CD4-positive, alpha-beta T cell treated with Interleukin-1 beta for 1 hour (primary cell): ENCODE measurements at places on chromosomes 6 and 20.

GRCh38 chr6:168109171-168109570 lies 30.2 kb upstream of the FRMD1 start:
- no peak for DNase-seq

DNA sequence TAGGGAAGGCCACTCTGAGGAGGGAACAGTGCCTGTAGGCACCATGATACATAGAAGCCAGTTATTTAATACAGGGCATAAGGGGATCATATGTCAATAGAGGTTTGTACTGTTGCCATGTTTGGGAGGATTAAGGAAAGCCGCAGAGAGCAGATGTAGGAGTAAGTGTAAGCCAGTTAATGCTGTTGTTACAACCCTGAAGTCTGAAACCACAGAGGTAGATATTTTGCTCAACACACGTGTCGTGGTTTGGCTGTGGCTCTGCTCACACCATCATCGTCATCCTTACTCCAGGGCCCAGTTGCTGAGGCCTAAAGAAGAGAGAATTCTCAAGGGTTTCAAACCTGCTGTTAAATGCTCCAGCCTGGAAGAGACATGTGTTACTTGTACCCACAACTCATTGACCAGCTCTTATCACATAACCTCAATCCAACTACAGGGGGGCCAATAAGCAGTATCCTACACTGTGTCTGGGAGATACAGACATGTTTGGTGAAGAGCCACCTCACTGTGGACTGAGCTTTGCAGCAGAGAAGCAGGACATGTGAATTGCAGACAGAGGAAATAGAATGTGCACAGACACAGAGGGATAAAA lies 31.0 kb upstream of the PSMF1 start:
- no peak for DNase-seq

DNA sequence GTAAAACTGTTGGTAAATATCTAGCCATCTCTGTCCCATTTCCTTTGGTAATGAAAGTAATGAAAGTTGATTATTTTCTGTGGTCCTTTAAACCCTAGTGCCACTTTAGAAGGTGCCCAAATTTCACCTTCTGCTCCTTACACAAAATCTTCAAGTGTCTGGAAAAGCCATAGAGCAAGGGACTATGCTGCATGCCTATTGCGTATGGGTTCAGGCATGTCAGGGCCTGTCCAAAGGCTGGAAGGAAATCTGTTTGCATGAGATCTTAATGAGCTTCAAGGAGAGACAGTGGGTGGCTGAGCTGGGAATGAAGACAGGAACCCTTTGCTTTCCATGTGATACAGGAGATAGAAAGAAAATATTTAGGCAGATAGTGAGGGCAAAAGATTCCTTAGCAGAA lies 66.6 kb upstream of the CCN6 start:
- DNase-seq = no peak

DNA sequence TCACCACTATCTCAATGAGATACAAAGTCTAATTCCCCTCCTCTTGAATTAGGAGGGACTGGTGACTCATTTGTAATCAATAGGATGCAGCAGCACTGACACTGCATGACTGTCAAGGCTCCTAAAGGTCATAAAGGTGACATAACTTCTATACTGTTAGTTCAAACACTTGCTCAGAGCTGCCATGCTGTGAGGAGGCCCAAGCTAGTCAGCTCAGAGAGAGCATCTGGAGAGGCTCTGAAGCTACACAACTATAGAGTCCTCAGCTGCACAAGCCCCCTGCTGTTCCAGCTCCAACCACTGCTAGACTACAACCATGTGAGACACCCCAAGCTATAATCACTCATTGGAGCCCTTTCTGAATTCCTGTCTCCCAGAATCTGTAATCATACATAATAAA lies 17.0 kb upstream of the HEY2 start:
- no peak for DNase-seq

DNA sequence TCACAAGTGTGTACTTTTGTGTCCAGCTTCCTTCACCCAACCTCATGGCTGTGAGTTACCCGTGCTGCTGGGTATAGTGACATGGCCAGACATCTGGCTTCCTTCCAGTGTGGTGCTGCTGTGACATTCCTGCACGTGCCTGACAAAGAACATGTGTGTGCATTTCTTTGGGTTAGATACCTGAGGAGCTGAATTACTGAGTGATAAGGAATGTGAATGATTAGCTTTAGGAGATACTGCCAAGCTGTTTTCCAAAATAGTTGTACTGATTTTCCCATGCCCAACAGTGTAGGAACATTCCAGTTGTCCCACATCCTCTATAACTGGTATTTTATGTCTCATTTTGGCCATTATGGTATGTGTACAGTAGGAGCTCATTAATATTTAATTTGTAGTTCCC lies 132.5 kb downstream of the PREX1 start:
- no peak for DNase-seq

DNA sequence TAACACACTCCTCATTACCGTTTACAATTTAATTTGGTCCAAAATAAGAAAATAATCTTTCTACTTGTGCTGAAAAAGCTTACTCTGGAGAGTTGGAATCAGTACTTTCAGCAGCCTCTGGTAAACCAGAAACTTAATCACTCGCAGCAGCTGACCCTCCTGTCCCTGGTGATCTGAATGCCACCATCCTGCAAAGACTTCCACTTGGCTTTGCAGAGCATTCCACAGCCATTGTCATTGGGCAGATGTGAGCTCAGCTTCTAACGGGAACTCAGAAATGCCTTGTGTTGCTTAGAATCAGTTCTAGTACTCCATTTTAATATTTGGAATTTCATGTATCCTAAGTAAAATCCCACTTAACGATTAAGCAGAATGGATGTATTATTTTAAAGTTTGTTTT lies 59.7 kb downstream of the PHACTR1 start:
- no peak for DNase-seq

- no peak for DNase-seq
Observed at GRCh38 chr6:156943816-156944215, 166.6 kb downstream of the ARID1B start.

- DNase-seq = no peak
Observed at GRCh38 chr6:150091476-150091875, 22.6 kb upstream of the ULBP3 start.

DNA sequence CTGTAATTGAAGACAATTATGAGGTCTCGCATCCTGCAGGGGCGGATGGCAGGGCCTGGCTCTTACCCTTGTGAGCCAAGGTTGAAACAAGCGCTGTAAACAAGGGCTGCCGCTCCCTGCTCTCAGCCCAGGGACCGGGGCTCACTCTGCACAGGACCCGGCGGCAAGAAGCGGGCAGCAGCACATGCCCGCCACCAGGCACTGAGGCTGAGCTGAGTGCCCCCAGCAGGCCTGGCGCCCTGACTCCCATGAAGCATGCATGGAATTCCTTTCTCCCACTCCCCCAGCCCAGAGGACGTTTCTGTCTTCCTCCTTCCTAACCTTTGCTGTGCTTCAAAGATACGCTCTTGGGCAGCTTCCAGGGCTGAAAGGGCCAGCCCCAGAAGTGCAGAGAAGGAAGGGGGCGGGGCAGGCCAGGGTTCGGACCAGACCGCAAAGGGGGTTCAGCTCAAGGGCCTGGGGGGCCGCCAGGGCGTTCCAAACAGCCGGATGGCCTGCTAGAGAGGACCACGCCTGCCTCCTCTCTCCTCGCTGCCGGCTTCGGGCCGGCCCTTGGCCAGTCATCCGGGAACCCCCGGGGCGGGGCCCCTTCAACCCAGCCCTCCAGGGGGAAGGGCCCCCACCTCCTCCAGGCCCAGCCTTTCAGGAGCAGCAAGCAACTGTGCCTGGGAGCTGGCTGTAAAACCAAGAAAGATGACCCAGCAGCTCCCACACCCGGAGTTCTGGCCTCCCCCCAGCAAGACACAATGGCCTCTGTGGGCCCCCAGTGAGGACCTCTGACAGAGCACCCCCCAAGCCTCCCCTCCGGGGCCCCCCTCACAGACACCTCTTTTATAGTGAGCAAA lies 109.9 kb downstream of the NOL4L start:
- DNase-seq = no peak

DNA sequence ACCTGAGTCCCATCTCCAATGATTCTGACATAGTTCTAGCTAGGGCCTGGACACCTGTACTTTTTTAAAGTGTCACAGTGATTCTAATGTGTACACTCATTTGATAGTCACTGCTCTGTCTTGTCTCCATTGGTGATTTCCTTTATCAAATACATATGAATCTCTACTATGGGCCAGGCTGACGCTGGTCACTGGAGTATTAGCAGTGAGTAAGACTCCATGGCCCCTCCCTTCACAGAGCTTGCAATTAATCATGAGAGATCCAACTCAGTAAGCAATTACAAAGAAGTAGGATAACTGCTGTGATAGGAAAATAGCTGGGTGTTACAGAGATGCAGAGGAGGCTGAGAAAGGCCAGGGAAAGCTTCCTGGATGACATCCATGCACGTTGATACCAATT lies 19.3 kb upstream of the SASH1 start:
- DNase-seq = no peak

DNA sequence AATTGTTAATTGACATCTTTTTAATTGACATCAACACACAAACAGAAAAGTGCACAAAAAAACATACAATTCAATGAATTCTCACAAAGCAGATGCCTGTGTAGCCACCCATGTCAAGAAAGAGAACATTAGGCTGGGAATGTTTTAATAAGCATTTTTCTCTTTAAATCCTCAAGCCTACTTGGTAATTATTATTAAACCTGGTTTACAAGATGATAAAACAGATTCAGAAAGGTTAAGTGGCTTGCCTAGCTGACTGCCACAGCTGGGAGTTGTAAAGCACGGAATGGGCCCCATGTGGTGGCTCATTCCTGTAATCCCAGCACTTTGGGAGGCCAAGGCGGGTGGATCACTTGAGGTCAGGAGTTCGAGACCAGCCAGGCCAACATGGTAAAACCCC lies 90.0 kb upstream of the AKAP12 start:
- DNase-seq = no peak

DNA sequence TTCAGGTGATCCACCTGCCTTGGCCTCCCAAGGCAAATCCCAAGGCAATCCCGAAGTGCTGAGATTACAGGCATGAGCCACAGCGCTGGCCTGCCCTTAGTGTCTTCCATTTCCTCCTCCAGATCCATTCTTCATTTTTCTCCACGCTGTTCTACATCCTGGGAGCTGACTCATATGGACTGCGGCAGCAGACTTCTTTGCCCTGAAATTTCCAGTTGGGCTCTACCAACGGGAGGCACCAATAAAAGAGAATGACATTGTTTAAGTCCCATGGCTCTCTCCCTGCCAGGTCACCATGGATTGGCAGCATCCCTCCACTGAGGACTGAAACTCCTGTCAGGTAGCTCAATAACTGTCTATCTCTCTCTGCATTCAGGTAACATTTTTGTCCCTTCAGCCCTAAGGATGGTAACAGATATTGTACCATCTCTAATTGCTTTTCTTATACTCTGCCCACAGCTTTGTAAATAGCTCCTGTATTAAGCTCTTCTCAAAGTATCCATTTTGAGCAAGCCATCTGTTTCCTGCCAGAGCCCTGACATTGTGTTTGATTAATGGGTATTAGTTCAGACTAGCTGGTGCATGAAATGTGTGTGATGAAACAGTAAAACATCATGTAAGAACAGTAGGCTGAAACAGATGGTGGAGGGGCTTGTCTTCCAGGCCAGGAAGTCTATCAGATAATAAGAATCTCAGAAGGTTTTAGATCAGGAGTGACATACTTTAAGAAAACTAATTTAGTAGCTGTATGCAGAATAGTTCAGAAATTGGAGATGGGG lies 3.6 kb downstream of the TBCC start:
- no peak for DNase-seq

DNA sequence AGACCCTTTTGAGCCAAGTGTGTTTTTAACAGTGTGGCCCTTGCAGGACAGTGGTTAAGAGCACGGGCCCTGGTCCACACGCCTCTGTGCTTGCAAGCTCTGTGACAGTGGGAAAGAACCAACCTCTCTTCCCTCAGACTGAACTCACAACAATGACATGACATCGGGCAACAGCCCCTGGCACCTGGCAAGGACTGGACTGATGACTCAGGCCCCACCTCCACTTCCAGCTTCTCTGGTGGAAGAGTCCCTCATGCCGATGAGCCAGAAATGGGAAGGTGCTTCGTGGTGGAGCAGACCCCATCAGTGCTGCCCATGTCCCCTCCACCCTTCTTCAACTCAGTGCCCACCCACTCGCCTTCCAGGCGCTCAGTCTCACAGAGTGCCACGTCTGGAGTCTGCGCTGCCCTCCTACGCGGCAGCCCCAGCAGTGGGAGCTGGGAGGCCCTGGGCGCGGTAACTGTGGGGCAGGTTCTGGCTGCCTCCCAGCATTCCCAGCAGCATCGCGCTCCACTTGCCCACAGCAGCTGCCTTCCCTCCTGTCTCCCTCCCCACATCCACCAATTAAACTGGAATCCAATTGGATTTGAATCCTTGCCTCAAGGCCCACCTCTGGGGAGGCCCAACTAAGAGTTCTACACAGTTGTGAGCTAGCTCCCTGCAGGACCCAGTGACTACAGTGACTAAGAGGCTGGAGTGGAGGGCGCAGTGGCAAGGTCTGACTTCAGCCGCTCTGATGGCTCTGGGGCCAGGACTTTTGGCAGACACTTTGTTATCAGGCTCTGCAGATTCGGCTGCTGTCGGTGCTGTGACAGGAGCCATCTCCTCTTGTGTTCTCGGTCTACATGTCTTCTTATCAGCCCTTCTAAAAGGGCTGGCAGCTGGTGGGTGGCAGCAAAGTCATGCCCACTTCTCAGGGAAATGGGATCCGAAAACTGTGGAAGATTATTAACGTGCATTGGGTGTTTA lies 156.8 kb upstream of the MLN start:
- no peak for DNase-seq

- DNase-seq = no peak
Observed at GRCh38 chr20:24376311-24377099, 92.9 kb upstream of the SYNDIG1 start.

- no peak for DNase-seq
Observed at GRCh38 chr20:48238781-48239180, 453.5 kb upstream of the SULF2 start.
